ENCODE measurements at places on chromosomes 13 and 19.

DNA sequence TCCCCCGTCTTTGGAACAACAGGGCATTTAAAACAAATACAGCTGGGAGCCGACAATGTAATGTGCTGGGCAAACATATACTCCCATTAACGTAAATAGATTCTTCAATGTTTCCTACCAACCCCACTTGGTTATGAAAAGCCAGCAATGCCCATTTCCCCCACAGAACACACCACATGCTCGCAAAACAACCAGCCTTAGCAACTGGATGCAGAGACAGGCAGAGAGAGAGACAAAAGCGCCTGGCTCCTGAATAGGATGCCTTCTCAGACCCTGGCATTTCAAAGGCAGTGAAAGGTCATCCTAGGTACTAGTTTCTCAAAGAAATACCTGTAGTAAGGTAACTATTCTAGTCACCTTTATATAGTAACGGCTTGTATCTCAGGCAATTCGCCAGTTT lies 462.9 kb downstream of the ITGBL1 start:
- DNase-seq = no peak

GRCh38 chr13:41199526-41199925 lies 5.2 kb upstream of the KBTBD7 start:
- no peak for DNase-seq

- DNase-seq = no peak
Measured at GRCh38 chr19:30161021-30161655, 211.0 kb upstream of the ZNF536 start.

DNA sequence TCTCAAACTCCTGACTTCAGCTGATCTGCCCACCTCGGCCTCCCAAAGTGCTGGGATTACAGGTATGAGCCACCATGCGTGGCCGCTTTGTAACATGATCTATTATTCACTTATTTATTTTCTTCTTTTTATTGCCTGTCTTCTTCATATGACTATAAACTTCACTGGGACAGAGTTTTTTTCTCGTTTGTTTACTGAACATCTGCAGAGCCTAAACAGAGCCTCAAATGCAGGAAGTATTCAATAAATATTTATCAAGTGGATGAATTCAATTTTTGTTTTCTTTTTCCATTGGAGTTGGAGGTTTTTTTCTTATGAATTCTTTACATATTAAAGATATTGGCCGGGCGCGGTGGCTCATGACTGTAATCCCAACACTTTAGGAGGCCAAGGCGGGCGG lies 54.7 kb downstream of the SKA3 start:
- DNase-seq = no peak

- no peak for DNase-seq
Measured at GRCh38 chr19:49767381-49767780, 580 bp downstream of the AP2A1 start.

DNA sequence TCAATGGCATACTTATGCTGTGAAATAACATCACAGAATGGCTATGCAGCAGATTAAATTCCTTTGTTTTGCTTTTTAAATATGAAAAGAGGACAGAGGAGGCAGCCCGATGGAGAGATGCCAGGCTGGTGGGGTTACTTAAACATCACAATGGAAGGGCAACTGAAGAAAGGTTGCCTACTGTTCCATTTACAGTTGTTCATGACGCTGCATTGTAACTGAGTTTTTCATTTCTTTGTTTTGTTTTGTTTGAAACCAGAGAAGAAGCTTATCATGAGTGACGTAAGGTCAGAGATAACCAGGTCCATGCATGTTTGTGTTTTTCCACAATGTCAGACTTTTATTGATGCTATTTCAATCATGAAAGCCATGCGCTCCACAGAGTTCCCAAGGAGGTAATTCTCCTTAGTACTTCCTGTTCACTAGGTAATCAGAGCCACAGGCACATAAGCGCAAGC lies 273.8 kb downstream of the LHFPL6 start:
- DNase-seq = no peak

DNA sequence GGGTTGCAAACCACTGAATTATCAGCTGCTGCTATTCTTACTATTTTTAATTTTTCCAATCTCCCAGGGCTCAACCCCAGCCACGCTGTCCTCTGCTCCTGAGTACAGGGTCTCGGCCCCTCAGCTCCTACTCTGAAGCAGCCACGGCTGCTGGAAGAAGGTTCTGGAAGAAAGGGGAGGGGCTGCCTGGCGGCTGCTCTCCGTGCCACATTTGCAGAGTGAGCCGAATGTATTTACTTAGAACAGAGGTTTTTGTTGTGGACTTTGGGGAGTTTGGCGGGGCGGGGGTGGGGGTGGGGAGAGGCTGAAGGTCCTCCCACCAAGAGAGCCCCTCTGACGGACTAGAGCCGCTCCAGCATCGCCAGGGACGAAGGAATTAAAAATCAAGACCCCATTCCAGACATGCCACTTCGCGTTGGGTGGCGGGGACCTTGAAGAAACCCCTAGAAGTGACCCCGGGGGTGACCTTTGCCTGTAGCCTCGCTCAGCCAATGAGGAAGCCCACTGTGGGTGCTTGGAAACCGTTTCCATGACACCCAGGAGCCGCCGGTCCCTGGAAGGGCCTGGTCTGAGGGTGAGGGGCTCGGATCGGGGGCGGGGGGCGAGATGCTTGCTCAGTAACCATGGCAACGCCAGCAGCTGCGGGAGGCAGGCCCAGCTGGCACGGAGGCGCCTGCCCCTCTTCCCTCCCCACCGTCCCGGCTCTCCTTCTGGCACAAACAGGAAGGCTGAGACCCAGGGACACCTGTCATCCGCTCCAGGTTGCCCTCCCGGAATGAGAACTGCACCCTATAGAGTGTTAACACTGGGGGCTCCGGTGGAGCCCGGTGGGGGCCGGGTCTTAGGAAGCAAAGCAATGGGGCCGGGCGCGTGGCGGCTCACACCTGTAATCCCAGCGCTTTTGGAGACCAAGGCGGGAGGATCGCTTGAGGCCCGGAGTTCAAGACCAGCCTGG lies 54.2 kb upstream of the PTPRS start:
- DNase-seq = no peak

- DNase-seq = no peak
Measured at GRCh38 chr19:39448271-39448670, 2.9 kb downstream of the SUPT5H start.

DNA sequence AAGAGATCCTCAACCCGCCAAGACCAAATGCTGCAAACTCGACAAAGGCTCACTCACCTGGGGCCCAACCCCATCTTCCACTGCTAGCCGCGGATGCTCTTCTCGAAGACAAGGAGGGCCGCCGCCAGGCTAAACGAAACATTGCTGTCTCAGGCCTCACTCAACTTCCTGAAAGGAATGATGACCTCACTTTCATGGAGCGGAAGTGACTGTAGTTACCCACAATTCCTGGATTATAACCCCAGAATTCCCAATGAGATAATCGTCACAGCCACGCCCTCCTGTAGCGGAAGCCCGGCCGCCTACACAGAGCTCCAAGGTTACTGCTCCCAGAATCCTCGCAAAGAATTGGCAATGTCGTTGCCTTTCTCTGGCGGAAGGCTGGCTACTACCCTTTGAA lies 10.5 kb upstream of the ZNF112 start:
- DNase-seq = no peak

- DNase-seq = no peak
Measured at GRCh38 chr13:112740502-112741131, 50.8 kb downstream of the ATP11A start.

DNA sequence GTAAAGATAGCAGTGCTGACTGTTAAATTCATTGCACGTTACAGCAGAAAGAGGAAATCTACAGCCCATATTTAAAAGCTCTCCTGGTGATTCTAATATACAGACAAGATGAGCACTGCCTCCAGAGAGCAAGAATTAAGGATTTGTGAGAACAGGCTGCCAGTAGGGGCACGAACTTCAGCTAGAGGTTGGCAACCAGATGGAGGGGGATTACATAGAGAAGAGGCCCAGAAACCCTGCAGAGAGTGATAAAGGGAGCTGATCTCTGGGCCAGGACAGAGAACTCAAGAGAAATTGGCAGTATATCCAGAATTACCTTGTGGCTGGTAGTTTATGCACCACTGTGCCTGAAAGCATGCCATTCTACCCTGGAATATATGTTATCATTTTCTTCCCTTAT lies 144.8 kb downstream of the UFM1 start:
- no peak for DNase-seq

- no peak for DNase-seq
Measured at GRCh38 chr13:40814803-40815202, 25.4 kb downstream of the SLC25A15 start.

DNA sequence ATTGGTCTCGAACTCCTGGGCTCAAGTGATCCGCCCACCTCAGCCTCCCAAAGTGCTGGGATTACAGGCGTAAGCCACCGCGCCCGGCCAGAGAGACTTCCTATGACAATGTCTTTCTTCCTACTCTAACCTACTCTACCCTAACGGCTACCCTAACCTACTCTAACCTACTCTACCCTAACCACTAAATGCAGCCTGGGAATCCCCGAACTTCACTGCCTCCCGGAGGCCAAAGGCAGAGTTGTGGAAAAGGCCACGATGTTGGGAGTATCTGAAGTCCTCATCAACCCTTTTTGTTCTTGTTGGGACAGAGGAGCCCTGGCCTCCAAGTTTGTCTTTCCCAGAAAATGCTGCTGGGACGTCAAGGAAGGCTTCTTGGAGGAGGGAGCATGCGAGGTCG lies 967 bp upstream of the NR2C2AP start:
- DNase-seq = no peak

GRCh38 chr19:4409123-4409933 lies 6.9 kb downstream of the CHAF1A start:
- no peak for DNase-seq

GRCh38 chr19:39304701-39305571 lies 8.7 kb downstream of the IFNL1 start:
- no peak for DNase-seq

GRCh38 chr13:33697926-33698325 lies 120.0 kb upstream of the RFC3 start:
- DNase-seq = no peak

- peak; percentile 60 for DNase-seq
Measured at GRCh38 chr13:29954082-29955028, 103.9 kb upstream of the UBL3 start.

DNA sequence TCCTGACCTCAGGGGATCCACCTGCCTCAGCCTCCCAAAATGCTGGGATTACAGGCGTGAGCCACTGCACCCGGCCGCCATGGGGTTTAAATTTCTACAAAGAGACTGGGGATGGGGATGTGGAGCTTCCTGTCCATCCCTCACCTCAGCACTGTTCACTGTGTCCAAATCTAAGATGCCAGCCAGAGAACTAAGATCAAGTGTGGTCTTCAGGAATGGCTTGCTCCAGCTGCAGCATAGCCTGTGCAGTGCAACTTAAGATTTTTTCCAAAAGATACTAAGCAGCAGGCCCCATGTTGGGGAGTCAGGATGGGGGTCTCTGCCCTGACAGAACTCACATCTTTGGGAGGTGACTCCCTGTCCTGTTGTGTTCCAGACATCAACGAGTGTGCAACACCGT lies 9.3 kb downstream of the ADGRE5 start:
- peak; percentile 50 for DNase-seq

GRCh38 chr19:19588546-19588945 lies 29.9 kb downstream of the PBX4 start:
- DNase-seq = no peak
